Activated CD8-positive, alpha-beta memory T cell treated with anti-CD3 and anti-CD28 coated beads for 1 hour (primary cell): ENCODE measurements at places on chromosomes 2 and 18.

DNA sequence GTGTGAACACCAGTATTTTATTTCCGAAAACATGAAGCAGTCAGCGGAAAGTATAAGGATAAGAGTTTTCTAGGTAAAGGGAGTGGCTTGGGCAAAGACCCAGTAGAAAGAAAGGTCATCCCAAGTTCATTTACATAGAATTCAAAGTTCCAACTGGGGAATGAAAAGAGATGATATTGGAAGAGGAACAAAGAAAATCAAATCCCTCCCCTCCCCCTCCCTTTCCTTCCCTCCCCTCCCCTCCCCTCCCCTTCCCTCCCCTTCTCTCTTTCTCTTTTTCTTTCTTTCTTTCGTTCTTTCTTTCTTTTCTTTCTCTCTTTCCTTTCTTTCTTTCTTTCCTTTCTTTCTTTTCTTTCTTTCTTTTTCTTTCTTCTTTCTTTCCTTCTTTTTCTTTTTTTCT, 675.7 kb upstream of the NRXN1 start:
- no peak for DNase-seq

DNA sequence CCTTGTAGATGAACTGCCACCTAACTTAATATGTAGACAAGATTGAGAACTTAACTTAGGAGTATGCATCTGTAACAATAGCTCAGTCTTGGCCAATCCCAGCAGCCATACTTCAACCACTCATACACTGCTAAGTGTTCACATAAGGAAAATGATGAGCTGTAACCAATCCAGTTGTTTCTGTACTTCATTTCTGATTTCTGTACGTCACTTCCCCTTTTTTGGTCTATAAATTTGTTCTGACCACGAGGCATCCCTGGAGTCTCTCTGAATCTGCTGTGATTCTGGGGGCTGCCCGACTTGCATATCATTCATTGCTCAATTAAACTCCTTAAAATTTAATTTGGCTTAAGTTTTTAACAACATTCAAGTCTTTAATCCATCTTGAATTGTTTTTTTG, 6.4 kb downstream of the SH3YL1 start:
- DNase-seq, result no peak

DNA sequence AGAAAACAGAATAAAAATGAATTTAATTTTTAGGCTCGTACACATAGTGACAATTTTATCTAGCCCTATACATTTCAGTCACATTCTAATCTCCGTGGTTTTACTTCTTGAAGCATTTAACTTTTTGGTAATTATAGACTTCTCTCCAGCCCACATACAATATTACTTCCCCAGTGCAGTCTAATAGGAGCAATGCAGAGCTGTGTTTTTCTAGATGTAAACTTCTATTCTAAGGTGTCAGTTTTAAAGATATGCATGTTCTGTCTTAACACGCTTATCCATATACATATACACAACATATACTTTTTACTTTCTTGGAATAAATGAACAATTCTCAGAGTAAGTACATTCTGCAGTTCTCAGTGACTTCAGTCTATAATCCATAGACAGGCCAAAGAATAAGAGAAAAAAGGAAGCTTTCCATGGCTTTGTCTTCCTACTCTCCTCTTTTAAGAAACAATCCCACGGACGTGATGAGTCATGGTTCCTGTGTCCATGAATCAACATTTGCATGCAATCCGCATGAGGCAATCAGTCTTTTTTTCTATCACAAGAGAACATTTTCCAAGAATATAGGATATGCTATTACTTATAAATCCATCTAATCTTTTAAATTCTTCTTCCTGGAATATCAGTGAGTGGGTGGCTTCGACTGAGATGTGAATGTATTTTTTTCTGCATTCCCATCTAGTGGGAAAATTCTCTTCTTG, 42.8 kb downstream of the CCDC102B start:
- no peak for DNase-seq

DNA sequence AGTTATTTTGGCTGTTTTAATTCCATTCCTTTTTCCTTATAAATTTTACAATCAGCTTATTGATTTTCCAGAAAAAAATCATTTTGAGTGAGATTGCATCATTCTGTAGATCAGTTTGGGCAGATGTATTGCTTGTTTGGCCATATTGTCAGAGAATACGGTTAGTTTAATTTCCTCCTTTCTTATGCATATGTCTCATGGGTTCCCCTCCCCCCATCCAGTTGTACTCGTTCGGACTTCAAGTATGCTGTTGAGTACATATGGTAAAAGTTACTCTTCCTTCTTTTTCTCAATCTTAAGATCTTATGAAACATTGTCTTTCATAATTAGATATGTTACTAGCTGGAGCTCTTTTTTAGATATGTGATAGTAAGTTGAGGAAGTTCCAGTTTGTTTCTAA, 131.2 kb upstream of the TTC27 start:
- DNase-seq, result no peak

DNA sequence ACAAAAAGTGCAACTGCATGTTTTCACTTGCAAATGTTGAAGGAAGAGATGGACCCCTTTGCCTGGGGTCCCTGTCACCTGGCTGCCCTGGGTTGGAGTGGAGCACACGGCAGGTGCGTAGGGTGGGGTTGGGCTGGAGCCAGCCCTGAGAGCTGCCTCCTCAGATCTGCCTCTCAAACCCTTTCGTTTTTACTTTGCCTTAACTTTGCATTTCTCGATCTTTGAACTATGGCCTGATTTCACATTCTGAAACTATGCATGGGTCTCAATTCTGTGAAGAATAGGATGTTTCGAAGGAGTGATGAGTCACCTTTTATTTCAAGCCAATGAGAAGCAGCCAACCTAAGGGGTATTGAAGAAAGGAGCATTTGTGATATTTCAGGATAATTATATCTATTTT, 132.8 kb downstream of the ACOXL start:
- DNase-seq, result no peak

DNA sequence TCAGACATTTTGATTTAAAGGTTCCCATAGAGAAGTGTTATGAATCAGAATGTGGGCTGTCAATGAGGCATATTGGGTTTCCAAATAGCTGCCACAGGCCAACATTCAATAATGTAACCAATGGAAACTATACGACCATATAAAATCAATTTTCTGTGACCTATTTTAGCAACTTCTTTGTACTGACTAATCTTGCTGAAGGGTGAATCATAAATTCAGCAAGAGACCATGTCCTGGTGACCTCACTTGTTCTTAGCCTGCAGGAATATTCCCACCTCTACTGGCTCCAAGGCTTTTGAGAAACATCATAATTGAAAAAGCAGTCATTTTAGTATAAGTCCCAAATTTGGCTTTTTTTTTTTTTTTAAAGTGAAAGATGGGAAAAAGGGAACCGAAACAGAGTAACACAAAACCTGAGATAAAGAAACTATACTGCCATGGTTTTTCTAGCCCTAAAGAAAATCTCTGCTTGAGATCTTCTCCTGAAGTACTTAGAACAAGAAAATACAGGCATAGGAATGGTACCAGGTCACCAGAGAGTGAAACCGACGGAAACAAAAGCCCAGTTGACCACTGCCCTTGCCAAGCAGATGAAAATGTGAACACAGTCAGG, 32.1 kb downstream of the PLEKHM3 start:
- DNase-seq, result no peak

DNA sequence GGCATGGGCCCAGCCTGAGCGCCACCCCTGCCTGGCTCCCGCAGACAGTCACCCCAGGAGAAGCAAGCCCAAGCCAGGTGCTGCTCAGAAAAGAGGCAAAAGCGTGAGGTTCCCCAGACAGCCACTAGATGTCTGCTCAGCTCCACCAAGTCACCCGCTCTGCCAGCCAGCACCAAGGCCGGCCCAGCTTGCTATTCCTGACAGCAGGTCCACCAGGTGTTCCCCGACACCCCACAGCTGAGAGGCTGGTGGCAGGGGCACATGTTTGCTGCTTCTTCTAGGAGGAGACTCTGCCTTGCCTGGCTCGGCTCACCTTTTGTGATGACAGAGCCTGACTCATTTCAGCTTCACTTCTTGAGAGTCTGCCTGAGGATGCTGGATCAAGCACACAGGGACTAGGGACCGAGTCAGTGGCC, 206.7 kb downstream of the MGAT5 start:
- peak; percentile 4 for DNase-seq

DNA sequence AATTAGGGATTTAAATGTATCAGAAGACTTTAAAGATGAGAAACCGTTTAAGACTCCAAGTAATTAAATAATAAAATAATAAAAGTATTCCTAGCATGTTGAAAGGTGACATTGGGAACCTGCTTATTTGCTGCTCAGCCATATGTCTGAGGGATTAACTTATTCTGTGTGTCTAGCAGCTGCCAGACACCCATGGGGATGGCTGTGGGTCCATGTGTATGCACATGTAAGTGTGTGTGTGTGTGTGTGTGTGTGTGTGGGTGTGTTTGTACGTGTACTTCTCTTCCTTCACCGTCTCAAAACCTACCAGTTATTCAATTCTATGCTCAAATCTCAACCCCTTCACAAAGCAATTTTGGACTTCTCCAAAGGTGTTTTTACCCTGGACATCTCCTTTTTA, 124.5 kb downstream of the SETBP1 start:
- no peak for DNase-seq

DNA sequence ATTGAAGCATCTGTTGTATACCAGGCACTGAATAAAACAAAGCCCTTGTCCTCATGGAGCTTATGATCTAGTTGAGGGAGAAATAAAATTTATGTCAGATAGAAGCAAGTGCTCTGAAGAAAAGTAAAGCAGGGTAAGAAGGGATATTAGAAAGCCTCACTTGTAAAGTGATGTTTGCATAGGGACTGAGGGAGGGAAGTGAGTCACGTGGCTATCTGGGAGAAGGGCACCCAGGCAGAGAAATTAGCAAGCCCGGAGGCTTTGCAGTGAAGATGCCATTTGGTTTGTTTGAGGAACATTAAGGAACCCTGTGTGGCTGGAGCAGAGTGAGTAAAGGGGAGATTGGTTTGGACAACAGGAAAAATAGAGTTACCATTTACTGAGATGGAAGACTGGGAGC, 52.1 kb downstream of the RBBP8 start:
- DNase-seq, result no peak

GRCh38 chr2:11753452-11753885, 7.0 kb downstream of the LPIN1 start:
- no peak for DNase-seq

DNA sequence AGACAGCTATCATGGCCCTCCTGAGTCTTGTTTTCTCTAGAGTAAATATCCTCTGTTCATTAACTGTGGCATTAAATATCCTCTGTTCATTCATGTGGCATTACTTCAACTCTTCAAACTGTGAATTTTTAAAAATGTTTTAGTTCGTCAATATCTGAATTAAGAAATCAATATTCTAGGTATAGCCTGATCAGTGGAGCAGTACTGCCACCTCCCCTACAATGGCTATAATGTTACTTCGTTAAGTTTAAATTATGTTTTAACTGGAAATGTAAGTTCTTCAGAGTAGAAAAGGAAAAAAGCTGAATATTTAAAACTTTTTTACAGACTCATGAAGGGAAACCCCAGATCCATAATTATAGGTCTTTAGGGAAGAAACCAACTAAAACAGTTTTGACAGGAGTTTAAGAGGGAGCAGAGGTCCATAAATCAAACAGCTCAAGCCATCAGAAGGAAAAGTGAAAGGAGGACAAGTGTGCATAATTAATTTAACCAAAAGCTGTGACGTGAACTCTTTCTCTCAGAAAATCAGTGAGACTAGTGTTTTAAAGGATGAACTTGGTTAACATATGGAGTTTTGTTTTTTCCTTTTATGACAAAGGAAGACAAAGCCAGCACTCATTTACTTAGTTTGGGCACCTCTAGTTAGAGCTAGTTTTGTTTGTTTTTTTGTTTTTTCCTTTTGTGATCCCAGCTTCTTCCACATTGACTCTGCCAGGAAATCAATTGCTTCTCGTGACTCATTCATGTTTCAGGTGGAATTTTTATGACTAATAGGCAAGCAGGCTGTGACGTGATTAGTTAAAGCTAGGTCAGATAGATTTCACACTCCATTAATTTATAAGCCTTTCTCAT, 44.9 kb downstream of the RBBP8 start:
- DNase-seq, result no peak

DNA sequence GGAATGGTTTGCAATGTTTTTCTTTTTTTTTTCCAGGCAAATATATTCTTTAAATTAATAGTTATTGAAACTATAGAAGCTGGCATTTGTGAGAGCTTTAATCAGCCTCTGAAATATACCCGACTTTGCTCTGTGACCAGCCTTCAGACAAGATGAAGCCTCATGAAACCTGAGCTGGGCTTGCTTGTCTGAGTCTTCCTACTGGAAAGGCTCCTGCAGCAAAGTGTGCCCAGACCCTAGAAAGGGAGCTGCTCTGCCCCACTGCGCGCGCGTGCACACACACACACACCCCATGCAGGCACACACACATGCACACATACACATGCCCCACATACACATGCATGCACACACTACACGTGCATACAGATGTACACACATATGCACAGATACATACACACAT, 203.3 kb upstream of the NT5C1B start:
- DNase-seq, result no peak

- no peak for DNase-seq
These were observed 31.4 kb downstream of the IL18R1 start for GRCh38 chr2:102386867-102387541.

DNA sequence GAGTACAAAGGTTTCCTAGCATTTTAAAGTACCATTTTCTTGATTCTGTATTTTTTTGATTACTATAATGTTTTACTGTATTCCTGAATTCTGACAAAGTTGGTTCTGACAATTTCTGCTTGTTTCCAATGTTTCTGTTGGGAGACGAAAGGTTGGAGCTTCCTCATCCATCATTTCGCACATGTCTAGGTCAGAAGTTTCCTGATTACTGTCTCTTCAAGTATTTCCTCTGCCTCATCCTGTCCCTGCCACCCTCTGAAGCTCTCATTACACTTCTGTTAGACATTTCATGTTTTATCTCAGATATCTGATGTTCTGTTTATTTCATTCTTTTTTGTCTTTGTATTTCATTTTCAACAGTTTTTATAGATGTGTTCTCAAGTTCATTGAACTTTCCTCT, 895.8 kb downstream of the TSN start:
- DNase-seq, result no peak

DNA sequence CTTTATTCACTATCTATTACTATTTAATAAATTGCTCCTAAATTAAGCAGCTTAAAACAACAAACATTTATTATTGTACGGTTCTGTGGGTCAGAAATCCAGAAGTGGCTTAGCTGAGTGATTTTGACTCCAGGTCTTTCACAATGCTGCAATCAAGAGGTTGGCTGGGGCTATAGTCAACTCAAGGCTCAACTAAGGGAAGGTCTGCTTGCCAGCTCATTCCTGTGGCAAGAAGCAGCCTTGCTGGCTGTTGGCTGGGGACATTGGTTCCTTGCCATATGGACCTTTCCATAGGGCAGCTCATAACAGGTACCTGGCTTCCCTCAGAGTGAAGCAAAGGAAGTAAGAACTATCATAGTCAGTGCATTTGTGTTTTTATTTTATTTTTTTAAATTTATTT, 5.0 kb upstream of the MRPL19 start:
- DNase-seq, result no peak

DNA sequence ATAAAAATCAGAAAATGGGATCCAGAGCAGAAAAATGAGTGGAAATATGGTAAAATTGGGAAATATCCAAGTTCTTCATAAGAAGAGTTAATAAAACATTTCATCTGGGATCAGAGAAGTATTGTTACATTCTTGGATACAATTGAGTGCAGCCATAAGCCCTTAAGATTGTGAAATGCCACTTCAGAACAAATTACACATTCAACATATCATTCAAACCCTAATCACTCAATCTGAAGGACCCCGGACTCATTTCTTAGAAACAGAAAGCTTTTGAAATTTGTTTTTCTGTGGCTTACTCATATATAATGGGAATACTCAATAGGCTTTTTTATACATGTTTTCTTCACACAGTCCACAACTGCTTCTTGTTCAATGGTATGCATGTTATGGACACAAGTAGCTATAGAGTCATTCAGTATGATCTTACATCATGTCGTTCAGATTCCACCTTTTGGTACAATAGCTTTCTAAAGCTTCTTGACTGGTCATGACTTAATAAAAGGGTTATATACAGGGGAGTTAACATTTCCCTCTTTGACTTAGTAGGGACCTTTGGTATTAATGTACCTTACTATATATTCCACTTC, 39.9 kb downstream of the SCN7A start:
- no peak for DNase-seq
